Stimulated activated memory B cell treated with anti-CD40 and anti-IgM and Interleukin-4, amounts not matched to agents 10 μg/mL and 1 μg/mL and 100 μg/mL, for 72 hours (primary cell): ENCODE measurements at places on chromosomes 2 and 18.

DNA sequence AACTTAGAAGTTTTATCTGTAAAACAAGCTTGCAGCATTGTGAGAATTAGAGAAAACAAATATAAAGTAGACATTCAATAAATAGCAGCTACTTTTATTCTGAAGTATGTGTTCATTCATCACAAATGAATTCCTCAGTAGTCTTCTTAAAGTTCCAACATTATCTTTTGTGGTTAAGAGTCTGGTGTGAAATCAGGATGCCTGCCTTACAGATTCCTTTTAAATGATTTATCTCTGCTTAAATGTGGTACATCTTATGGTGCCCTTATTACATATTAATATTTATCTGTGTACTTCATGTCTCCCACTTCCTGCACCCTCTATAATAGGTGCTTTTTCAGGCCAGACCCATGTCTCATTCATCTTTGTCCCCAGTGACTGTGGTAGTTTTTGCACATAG lies 595.0 kb downstream of the STK39 start:
- ATAC-seq, result no peak

- no peak for ATAC-seq
Observed at GRCh38 chr2:19403785-19404184, 45.4 kb upstream of the OSR1 start.

GRCh38 chr18:23228102-23229061 lies 93.1 kb downstream of the CABLES1 start:
- ATAC-seq, result peak; percentile 69

DNA sequence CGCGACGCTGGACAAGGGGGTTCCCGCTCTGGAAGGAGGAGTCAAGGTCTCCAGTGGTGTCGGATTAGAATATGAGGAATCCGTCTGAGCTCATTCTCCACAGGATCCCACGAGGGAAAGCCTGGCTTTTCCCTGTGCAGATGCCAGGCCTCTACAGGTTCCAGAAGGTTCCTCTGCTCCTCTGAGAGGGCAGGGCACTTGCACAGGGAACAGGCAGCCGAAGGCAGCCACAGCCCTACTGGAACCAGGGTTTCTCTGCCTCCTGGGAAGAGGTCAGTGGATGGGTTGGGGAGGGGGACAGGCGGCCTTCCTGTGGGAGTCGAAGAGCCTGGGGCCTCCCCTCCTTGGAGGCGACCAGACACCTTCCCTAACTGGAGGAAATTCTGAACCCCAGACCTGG lies 1.7 kb upstream of the AQP12A start:
- ATAC-seq, result no peak

DNA sequence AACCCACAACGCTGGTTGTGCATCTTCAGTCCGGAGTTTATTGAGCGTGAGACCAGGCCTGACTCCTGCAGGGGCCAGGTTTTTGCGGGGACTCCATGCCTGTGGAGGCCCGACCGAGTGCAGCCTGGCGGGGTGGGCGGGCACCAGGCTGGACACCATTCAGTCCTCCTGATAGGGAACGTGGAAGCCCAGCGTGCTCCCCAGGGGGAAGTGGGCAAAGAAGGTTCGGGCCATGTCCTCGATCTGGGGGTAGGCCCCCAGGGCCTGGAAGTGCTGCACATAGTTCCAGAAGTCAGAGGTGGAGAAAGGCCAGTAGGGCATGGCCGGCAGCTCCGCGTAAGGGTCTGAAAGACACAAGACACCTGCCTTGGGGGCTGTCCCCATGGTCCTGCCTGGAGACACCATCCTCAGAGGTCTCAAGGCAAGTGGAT lies 1.4 kb downstream of the OTOS start:
- no peak for ATAC-seq

DNA sequence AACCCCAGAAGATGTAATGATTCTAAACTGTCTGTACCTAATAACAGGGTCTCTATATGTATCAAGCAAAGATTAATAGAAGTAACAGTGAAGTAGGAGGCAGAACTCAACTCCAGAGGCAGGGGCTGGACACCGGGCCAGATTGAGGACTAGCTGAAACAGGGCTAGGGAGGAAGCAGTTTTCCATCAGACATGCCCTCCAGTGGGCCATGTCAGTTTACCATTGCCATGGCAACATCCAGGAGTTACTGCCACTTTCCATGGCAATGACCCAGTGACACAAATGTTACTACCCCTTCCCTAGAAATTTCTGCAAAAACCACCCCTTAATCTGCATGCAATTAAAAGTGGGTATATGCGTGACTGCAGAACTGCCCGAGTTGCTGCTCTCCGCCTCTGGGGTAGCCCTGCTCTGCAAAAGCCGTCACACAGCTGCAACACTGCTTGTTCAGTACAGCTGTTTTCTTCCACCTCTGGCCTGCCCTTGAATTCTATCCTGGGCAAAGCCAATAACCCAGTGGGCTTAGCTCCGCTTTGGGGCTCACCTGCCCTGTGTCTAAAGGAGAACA lies 58.7 kb downstream of the TMEM18 start:
- ATAC-seq, result no peak
